ENCODE measurements at places on chromosomes 4 and X.

DNA sequence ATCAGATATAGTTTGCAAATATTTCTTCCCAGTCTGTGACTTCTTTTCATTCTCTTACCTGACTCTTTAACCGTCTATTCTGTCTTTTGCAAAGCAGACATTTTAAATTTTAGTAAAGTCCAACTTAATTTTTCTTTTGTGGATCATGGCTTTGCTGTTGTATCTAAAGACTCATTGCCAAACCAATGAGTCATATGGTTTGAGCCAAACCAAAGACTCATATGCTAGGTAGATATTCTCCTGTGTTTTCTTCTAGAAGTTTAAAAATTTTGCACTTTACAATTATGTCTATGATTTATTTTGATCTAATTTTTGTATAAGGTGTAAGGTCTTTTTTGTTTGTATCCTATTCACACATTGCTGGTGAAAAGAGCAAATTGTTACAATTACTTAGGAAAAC lies 446.8 kb downstream of the ANKRD50 start:
- no peak for DNase-seq

GRCh38 chrX:31580726-31581125 lies 508.9 kb upstream of the FTHL17 start:
- DNase-seq: no peak

- no peak for DNase-seq
These were observed 90.1 kb downstream of the ANAPC4 start for GRCh38 chr4:25466966-25467697.

- DNase-seq: no peak
These were observed 345.1 kb downstream of the INPP4B start for GRCh38 chr4:142500966-142501365.

GRCh38 chr4:74042681-74043080 lies 4.2 kb upstream of the CXCL3 start:
- no peak for DNase-seq

DNA sequence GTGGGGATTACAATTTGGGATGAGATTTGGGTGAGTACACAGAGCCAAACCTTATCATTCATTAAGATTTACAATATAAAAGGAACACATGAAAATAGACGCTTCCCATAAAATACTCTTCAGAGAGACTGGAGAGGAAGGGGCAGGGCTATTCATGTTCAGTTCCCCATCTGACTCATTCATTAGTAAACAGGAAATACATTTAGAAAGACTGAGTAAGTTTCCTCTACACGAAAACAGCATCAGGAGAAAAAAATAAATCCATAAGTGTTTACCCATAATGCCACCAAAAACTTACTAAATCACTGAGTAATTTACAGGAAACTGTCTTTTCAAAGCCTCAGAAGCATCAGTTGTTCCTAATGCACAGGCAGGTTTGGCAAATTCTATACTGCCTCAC lies 255.4 kb upstream of the CXorf51A start:
- no peak for DNase-seq

DNA sequence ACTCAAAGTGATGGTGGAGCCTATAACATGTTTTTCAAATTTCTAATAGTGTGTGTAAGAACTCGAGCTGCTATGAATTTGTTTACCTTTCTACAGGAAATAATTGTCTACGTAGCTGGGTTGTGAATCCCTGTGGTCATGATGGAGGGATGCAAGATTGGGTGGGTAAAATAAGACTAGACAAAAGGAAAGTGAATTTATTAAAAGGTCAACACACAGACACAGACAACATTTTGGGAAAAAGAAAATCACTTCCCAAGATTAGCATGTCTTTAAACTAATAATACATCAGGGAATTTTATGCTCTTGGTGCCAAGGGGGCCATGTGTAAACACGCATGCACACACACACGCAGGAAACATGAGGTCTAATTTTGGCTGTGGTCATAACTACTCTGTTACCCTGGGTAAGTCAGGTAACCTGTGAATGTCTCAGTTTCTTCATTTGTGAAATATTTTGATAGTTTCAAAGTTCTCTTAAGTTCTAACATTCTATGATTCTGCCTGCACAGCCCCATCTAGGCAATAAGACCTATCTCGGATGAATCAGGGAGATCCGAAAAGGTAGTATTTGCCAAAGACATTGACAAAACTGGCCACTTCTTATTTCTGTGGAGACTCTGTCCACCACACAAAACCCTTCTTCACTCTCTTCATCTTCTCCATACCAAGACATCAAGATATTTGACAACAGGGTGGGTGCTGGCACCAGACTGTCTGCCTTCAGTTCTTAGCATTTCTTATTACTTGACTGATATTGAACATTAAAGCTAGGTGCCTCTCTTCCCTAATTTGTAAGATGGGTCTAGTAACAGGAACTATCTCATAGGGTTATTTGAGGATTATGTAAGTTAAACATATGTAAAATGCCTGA lies 1.6 kb upstream of the UNC5C start:
- DNase-seq: no peak

GRCh38 chr4:83387476-83388312 lies 53.0 kb upstream of the HPSE start:
- DNase-seq: no peak

- peak; percentile 37 for DNase-seq
These were observed 6.9 kb downstream of the SLC39A8 start for GRCh38 chr4:102338405-102338804.

All from hematopoietic multipotent progenitor cell treated with erythropoietin and hydrocortisone succinate and interleukin-3 and kit ligand, for 15 days (in vitro differentiated cells).